ENCODE measurements at places on chromosomes 12 and 14.

DNA sequence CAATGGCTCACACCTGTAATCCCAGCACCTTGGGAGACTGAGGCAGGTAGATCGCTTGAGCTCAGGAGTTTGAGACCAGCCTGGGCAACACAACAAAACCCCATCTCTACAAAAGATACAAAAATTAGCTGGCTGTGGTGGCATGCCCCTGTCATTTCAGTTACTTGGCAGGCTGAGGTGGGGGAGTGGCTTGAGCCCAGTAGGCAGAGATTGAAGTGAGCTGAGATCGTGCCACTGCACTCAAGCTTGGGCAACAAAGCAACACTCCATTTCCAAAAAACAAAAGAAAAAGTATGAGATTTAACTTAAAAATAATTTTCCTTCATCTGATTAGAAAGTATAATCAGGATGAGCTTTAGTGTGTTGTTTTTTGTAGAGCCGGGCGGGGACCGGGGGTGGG, 47.9 kb upstream of the BCAT1 start:
- no peak for DNase-seq

GRCh38 chr14:62847168-62847567, 198.1 kb downstream of the KCNH5 start:
- DNase-seq, result no peak

GRCh38 chr14:71593966-71594365, 338.3 kb upstream of the RGS6 start:
- DNase-seq, result no peak

GRCh38 chr14:53915364-53916014, 41.1 kb downstream of the BMP4 start:
- DNase-seq, result no peak

DNA sequence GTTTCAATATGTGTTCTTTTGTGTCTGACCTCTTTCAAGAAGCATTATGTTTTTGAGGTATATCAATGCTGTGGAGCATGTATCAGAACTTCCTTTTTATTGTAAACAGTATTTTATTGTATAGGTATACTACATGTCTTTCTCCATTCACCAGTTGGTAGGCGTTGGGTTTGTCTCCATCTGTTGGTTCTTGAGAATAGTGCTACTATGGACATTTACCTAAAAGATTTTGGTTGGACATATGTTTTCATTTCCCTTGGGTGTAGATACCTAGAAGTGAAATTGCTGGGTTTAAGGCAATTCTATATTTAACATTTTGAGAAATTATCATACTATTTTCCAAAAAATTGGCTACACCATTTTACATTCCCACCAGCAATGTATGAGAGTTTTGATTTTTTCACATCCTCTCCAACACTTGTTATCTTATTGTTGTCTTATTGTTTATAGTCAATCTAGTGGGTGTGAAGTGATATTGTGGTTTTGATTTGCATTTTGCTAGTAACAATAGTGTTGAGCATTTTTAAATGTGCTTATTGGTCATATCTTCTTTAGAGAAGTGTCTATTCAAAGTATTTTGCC, 409.2 kb downstream of the IPO8 start:
- DNase-seq, result no peak

DNA sequence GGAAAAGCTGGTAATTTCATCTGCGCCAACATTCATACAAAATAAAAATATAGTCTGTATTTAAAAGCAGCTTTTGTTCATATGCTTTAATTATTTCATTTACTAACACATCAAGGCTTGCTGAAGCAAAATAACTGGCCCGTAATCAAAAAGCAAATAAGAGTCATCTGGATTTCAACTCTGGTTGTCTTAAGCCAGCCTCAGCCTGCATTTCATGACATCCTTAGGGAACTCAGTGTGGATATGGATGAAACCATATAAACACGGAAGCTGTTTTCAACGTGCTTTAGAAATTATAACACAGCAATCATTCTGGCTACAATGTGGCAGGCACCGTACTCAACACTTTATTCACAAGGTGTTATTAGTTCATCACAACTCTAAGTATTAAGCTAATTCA, 852 bp downstream of the COX16 start:
- DNase-seq, result no peak

- no peak for DNase-seq
These were observed 5.1 kb downstream of the ARHGDIB start for GRCh38 chr12:14956024-14956891.

- DNase-seq, result no peak
These were observed 136.8 kb downstream of the ADGRD1 start for GRCh38 chr12:131090274-131091210.

GRCh38 chr12:12477532-12477890, 85.2 kb downstream of the DUSP16 start:
- no peak for DNase-seq

DNA sequence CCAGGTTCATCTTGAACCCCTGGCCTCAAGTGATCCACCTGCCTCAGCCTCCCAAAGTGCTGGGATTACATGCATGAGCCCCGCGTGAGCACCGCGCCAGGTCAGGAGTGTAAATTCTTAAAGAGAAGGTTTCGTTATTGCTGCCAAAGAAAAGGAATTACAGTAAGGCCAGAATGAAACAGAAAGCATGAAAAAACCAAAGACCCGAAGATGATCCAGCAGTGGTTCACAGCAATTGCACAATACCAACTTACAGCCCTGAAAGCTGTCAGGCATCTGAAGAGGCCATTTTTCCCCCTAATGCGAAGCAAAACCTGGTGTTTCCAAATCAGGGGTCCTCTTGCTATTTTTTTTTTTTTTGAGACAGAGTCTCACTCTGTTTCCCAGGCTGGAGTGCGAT, 10.3 kb downstream of the RBM23 start:
- DNase-seq, result no peak

Data from HuH-7.5 (cell line).